T-helper 17 cell (primary cell): ENCODE measurements at places on chromosomes 11 and 22.

- peaks cover 8% of the 10 kb centered on the region for H3K4me1 ChIP-seq
- no peak overlapping the region for H3K27ac ChIP-seq
- DNase-seq: no peak
- no peak overlapping the region for H3K4me3 ChIP-seq
These were observed 44.5 kb downstream of the TRAF6 start for GRCh38 chr11:36465449-36466163.

- H3K36me3 ChIP-seq: peaks cover 12% of the 10 kb centered on the region
- no peaks in the 10 kb centered on the region for H3K27me3 ChIP-seq
- no peak for DNase-seq
These were observed 14.8 kb downstream of the SGSM3 start for GRCh38 chr22:40385036-40385782.

DNA sequence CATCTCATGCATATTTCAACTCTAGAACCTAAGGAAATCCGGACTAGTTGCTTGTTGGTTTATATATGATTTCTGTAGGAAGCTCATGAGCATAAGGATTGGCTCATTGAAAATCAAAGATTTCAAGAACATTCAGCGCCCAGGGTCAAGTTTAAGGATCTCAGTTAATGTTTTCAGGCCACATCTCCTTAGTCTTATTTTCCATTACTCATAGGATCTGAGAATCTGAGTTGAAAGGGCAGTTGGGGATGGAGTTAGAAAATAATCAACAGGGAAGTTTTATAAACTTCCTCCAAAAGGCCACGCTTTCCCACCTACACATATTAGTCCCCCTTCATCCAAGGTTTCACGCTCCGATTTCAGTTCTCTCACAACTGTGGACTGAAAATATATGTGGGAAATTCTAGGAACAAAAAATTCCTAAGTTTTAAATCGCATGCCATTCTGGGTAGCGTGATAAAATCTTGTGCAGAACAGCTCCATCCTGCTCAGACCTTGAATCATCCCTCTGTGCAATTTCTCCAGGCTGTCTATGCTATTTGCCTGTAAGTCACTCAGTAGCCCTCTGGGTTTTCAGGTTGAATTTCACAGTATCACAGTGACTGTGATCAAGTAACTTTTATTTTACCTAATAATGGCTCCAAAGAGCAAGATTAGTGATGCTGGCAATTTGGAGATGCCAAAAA lies 160.2 kb downstream of the KIRREL3 start:
- H3K27me3 ChIP-seq: peaks cover 18% of the 10 kb centered on the region
- no peaks in the 10 kb centered on the region for H3K36me3 ChIP-seq
- H3K4me3 ChIP-seq: no peak overlapping the region
- no peak overlapping the region for H3K27ac ChIP-seq
- H3K4me1 ChIP-seq: no peaks in the 10 kb centered on the region

GRCh38 chr11:16942911-16943310 lies 71.3 kb downstream of the PLEKHA7 start:
- H3K27ac ChIP-seq: no peak overlapping the region
- H3K27me3 ChIP-seq: no peaks in the 10 kb centered on the region
- DNase-seq: no peak
- no peak overlapping the region for H3K4me3 ChIP-seq
- H3K4me1 ChIP-seq: peaks cover 4% of the 10 kb centered on the region
- no peaks in the 10 kb centered on the region for H3K36me3 ChIP-seq

GRCh38 chr11:10588904-10589303 lies 20.4 kb upstream of the LYVE1 start:
- peaks cover 60% of the 10 kb centered on the region for H3K27me3 ChIP-seq
- peaks cover 4% of the 10 kb centered on the region for H3K4me1 ChIP-seq
- H3K27ac ChIP-seq: no peak overlapping the region
- no peak for DNase-seq
- no peak overlapping the region for H3K4me3 ChIP-seq
- peaks cover 3% of the 10 kb centered on the region for H3K36me3 ChIP-seq
